ENCODE measurements at places on chromosomes 6 and 20.
A peak's percentile ranks its signal among the peaks of the same experiment; 100 is the strongest.

- no peak for DNase-seq
These were observed 143.6 kb upstream of the SPACA1 start for GRCh38 chr6:87904011-87904410.

DNA sequence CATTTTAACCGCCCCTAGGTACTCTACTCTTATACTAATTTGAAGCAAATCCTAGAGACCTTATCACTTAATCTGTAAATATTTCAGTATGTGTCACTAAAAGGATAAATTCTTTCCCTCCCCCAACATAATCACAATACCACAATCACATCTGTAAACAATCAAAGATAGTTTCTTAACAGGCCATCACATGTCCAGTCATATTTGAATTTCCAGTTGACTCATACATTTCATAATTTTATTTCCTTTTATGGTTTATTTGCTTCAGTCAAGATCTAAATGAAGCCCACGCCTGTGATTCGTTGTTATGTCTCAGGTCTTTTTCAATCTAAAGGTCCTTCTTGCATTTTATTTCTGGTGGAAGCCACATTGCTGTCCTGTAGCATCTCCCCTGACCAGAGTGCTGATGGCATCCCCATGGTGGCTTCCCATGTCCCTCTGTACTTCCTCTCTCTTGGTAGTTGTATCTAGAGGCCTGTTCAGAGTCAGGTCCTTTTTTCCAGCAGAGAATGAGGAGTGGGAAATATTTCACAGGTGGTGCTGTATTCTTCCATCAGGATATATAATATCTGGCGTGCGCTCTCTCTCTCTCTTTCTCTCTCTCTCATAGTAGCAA, 128.6 kb upstream of the SLC22A23 start:
- no peak for DNase-seq

GRCh38 chr20:58361481-58362205, 27.4 kb upstream of the VAPB start:
- DNase-seq = no peak

GRCh38 chr6:88366672-88367071, 200.5 kb upstream of the CNR1 start:
- DNase-seq = no peak

GRCh38 chr20:59977086-59977485, 18.9 kb downstream of the CDH26 start:
- DNase-seq = no peak

GRCh38 chr6:148274809-148275208, 67.8 kb upstream of the SASH1 start:
- DNase-seq = no peak

- no peak for DNase-seq
These were observed 4.6 kb downstream of the IP6K3 start for GRCh38 chr6:33742092-33742491.

DNA sequence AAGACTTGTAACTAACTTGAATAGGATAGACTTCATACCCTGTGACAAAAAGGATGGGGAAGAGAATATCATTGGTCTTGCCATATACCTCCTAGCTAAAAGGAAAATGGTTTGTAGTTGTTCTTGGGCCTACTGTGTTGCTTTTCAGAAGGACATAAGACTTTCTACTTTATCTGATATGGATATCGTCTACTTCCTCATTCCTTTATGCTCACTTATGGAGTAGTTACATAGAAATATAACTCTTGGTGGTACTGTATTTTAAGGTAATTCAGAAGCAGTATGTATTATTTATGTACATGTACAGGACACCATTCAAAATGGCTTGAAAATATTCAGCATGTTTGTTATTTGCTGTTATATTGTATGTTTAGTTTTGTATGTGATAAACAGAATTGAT, 8.0 kb downstream of the FAM217B start:
- no peak for DNase-seq

DNA sequence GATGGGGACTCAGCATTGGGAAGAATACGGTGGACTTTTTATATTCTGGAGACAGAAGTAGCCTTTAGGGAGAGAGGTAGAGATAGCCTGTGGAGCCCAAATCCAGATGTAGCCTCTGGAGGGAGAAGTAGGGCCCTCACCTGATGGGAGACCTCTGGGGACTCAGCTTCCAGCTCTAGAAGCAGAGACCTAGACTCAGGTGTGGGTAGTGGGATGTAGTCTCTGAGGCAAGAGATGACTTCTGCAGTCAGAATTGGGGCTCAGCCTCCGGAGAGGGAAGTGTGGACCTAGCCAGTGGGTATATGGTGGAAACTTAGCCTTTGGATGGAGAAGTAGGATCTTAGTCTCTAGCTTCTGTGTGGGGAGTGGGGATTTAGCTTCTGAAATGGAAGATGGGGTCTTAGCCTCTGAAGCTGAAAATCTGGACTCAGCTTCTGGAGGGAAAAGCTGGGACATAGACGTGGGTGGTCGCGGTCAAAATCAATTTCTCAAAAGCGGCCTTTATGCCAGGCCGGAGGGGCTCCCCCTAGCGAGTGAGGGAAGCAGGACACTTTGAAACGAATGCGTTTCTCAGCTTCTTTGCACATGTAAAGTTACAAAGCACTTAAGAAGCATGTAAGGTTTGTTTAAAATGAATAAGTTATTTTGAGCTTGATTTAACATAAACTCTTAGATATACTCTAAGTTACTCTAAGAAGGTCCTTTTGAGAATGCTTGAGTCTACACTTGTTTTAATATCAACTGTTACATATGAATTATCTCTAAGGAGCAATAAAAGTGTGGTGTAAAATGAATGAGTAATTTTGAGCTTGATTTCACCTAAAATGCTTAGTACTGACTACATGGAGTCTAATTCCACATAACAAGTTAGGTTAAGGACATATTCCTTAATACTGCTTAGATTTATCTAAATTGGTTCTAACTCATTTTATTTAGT, 12.9 kb upstream of the ZNF343 start:
- peak; percentile 17 for DNase-seq

DNA sequence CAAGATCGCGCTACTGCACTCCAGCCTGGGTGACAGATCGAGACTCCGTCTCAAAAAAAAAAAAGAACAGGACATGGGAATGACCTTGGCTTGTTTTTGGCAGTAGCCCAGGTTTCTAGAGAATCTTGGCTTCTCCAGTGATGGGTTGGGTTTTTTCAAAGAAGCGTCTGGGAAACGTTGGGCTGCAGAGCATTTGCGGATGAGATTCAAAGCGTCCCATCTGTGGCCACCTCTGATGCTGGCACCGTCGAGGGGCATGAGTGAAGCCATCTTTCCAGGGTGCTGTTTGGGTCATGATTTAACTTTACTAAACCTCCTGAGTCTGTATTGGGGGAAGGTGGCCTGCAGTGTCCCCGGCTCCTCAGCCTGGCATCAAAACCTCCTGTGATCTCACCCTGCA, 43.2 kb upstream of the SRF start:
- no peak for DNase-seq

- DNase-seq = no peak
These were observed 83.2 kb upstream of the EYA2 start for GRCh38 chr20:46811224-46812084.

- DNase-seq = no peak
These were observed 82.2 kb downstream of the MYO6 start for GRCh38 chr6:75830959-75831885.

DNA sequence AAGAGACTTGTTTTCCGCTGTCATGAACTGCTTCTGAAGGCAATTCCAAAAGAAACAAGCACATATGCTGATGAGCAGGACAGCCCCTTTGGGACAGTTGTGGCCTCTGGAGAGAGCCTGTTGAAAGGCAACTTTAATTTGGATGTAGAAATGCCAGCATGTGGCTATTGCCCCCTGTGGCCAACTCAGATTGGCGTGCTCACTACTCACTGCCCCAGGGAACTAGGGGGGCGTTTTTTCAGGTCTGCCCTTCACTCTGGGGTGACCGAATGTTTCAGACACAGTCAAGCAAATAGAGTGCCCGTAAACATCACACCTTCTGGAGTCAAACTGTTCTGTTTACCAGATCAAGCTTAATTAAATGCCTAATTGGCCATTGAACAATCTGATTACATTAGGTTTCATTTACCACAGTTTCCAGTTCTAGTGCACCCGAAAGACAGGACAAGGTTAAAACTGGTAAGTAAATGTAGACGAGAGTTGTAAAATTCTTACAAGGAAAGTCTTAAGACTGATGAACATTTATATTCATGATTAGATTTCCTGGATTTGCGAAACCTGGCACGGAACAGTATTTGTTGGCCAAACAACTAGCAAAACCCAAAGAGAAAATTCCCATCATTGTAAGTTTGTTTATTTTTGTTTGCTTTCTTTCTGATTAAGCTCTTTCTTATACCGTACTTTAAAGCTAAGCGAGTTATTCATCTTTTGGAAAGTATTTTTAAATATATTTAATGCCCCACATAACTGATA, 75.9 kb upstream of the SYNJ2 start:
- DNase-seq = no peak

DNA sequence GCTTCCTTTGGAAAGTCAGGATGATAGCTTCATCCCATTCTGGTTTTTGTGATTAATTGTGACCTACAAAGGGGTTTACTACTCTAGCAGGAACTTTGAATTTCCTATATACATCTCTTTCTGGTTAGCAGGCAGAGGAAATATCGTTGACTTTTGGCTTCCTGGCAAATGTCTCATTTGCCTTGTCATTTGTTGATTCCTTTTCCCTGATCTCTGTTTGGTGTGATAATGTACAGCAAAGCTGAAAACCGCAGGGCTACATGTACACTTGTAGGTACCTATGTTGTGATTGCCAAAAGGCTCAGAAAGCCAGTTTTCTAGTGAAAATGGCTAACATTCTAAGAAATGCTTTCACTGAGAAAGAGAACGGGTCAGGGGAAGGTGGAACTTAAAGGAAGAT, 44.3 kb downstream of the TOP1 start:
- no peak for DNase-seq

GRCh38 chr6:128736780-128737179, 146.2 kb upstream of the LAMA2 start:
- no peak for DNase-seq

DNA sequence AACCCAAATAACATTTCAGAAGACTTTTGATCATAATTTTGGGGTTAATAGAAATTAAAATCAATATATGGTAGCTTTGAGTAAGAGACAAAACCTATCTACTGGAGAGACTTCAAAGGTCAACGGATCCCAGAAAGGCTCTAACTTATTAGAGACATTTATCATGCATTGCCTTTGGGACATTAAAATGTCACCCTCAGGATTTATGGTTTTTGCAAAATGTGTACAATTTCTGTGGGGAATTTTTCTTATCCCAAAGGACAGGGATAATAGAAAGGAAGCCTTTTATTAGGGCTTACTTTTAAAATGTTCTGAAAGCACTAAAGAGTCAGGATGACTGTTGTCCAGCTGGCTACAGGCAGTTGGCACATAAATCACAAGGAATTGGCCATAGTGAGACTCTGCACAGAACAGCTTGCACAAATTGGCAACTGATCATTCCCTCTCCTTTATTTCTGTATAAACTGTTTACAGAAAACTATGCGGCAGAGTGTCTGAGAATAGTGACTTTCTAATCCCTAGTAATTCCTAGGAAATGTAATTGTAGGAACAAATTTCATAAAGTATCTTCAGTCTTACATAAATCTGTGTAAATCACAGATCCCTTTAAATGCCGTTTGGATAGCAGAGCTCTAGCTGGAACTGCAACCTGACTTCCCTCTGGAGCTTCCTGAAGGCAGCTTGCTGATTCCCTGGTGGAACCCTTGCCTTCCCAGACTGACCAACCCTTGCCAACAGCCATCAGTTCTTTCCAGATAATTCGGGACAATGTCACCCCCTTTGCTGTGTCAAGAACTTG, 201.1 kb upstream of the PREP start:
- no peak for DNase-seq

DNA sequence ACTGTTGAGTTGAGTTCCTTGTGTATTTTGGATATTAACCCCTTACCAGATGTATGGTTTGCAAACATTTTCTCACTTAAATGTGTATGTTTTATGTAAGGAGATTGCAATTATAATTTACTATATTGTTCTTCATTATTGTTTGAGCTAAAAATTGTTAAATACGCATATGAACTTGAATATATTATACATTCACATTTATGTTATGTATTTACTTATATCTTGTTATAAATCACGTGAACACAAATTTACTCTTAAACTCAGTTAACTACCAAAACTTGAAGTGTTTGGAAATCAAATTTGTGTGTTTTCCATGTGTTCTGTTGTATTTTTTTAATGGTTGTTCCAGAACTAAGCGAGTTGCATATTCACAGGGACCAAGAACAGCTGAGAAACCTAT, 18.3 kb downstream of the CDC40 start:
- DNase-seq = no peak
